ENCODE measurements at places on chromosomes 1 and 21.

DNA sequence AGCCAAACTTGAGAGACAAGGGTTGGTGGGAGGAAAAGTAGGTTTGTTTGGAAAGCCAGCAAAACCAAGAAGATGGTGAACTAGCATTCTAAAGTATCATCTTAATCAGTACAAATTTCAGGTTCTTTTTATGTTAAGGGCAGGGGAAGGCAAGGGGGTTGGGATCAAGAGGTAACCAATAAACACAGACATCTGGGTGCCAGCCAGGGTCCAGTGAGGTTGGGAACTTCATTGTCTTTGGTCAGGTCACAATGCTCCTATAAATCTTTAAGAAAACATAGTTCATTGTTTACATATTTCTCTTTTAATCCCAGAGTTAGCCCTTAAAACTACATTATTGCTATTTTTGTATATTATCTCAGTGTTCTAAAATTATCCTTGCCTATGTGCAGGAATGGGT is 126.2 kb upstream of the NR5A2 start:
- DNase-seq = no peak

GRCh38 chr21:29080454-29080941 is 7.0 kb upstream of the CCT8 start:
- DNase-seq = no peak

GRCh38 chr1:165069829-165070228 is 286.7 kb downstream of the LMX1A start:
- no peak for DNase-seq

- DNase-seq = no peak
Observed at GRCh38 chr1:116950517-116951199, 40.9 kb downstream of the PTGFRN start.

- no peak for DNase-seq
Observed at GRCh38 chr1:109567877-109568672, 19.7 kb downstream of the GNAI3 start.

DNA sequence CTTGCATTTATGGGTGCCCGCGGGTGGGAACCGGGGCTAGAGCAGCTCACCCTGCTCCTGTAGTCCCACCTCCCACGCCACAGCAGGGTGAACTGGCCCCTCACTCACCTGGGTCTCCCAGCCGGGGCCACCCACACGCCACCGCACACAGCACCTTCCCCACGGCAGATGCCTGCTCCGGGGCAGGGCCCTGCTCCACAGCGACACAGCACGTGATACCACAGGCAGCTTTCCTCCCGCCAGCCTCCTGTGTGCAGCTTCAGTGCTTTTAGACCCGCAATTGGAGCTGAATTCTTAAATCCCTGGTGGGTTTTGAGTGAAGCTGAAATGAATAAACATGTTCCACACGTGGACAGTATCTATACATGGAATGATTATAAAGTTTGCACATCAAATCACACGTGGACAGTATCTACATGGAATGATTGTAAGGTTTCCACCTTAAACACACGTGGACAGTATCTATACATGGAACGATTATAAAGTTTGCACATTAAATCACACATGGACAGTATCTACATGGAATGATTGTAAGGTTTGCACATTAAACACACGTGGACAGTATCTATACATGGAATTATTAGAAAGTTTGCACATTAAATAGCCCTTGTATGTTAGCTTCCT is 93.1 kb upstream of the COL6A1 start:
- DNase-seq = no peak

Data from fibroblast of skin of scalp (primary cell).